ENCODE measurements at places on chromosomes 2 and 18.

DNA sequence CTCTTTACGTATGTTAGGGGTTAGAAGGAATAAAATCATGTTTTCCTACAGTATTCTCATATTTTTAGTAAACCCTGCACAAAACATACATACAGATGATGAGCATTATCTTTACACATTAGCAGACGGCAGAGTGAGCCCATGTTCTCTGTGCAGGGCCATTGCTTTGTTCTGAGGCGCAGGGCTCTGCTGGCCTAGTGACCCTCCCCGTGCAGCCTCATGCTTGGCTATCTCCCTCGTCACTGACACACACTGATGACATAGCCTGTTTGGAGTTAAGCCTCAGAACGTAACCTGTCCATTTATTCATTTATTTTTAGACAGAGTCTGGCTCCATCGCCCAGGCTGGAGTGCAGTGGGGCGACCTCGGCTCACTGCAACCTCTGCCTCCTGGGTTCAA lies 115.9 kb upstream of the FOSL2 start:
- no peak for DNase-seq

DNA sequence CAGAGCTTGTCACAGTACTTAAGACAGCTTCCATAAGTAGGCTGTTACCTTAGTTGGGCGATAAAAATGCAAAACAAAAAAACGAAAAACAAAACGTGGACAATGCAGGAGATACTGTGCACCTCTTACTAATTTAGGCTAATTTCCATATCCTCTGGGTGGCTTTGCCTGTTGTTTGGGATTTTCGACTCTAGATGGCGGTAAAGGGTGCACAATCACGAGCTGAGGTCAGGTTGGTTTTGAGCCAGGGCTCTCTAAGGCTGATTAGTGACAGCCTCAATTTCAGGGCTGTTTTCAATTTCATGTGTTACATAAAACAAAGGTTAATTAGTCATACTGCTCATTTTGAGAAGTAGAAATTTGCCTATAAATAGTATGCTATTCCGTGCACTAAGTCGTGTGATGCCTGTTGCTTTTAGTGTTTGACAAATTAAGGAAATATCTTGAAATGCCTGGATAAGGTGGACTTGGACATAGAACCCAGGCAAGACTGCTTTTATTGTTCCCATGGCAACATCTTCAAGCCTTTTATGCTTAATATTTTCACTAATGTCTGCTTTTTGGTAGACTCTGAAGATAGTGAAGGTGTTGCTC lies 493.1 kb downstream of the SOCS6 start:
- peak; percentile 38 for DNase-seq

DNA sequence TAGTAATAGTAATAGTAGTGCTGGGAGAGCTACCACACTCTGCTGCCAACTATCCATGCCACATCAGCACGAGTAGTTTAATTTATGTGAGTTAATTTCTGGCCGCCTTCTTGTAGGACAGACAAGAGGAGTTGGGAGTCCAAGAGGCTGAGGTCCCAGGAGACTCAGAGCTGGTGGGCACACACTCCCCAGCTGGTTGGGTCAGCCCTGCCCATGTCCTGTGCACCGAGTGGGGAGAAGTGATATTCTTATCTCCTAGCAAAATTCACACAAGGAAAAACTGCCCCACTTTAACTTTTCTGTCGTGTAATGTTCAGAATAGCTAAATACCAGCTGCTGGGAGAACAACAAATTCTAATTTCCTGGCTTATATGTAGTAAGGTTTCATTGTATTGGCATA lies 15.2 kb upstream of the MAP4K4 start:
- no peak for DNase-seq

DNA sequence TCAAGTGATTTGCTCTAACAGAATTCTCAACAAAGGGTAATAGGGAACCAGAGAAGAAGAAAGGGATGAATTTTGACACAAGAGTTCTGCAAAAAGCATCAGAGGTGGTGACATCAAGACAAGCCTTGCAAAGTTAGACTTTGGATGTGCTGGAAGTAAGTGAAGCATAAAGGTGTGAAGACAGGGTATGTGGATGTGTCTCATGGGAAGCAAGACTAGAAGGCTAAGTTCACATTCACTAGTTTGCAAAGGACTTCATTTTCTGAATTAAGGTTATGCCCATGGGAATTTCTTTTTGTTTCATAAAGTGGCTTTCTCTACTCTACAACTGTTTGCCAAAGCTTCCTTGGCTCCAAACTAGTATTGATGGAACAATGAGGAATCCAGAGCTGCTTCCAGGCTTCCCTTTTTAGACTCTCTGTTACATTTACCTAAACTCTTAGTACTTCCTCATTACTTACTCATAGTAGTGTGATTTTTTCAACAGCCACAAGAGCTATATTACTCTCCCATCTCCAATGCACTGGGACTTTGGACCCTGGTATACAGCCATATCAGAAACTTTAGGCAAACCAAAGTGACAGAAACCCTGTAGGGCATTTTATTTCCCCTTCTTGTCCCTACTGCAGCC lies 21.1 kb upstream of the IHH start:
- DNase-seq = peak; percentile 46

- DNase-seq = no peak
Measured at GRCh38 chr2:21103274-21103891, 20.4 kb upstream of the TDRD15 start.

GRCh38 chr2:235523486-235524150 lies 29.8 kb downstream of the AGAP1 start:
- DNase-seq = no peak

GRCh38 chr2:134626781-134627180 lies 92.0 kb downstream of the TMEM163 start:
- no peak for DNase-seq

DNA sequence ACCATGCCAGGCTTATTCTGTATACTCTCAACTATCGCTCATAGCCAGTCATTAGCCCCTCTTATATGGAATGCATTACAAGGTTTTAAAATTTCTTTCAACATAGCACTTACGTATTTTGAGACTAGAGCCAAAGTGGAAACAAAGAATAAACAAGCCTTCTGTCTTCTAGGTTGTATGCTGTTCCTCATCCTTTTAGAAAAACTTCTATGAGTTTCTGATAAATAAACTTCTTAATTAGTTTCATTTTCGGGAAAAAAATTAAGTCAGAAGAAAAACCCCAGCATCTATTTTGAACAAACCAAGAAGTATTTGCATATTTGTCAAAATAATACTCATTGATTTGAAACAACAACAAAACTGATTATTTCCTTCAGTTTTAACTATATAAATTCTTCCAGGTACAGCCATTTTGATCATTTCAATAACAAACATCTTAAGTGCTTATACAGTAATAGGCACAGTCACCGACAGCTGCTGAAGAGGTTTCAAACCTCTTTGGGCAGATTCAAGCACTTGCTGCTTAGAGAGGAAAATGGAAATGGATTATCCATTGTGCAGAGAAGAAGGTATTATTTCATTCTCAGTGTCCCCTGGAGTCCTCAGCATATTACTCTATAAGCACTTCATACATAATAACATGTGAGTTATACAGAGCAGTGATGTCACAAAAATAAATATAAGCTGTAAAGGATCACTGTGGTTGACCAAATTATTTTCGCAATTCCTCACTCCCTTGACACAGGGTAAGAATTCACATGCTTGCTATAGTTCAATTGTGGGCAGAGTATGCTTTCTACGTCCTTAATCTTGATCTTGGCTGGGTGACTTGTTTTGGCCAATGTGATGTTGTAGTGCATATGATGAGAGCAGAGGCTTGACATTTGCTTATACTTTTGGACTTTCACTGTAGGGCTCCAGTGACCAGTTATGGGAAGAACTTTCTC lies 833.8 kb downstream of the TRIB2 start:
- DNase-seq = no peak

DNA sequence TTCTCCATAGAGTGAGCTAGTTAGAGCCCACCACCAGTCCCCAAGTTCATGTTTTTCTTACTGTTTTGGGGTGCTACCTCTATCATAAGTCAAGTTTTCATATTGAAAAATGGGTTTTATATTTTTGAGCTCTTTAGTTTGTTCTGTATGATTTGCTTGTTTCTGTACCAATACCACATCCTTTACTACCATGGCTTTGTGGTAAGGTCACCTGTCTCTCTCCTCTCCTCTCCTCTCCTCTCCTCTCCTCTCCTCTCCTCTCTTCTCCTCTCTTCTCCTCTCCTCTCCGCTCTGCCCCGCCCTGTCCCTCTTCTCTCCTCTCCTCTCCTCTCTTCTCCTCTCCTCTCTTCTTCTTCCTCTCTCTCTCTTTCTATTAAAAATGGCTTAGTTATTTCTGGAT lies 22.1 kb upstream of the LBH start:
- DNase-seq = no peak

DNA sequence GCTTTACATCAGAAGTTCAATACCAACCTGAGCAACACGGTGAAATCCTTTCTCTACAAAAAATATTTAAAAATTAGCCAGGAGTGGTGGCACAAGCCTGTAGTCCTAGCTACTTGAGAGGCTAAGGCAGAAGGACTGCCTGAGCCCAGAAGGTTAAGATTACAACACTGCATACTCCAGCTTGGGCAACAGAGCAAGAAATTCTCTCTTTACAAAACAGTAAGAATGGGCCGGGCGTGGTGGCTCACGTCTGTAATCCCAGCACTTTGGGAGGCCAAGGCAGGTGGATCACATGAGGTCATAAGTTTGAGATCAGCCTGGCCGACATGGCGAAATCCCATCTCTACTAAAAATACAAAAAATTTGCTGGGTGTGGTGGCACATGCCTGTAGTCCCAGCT lies 113.2 kb downstream of the USP34 start:
- peak; percentile 54 for DNase-seq

DNA sequence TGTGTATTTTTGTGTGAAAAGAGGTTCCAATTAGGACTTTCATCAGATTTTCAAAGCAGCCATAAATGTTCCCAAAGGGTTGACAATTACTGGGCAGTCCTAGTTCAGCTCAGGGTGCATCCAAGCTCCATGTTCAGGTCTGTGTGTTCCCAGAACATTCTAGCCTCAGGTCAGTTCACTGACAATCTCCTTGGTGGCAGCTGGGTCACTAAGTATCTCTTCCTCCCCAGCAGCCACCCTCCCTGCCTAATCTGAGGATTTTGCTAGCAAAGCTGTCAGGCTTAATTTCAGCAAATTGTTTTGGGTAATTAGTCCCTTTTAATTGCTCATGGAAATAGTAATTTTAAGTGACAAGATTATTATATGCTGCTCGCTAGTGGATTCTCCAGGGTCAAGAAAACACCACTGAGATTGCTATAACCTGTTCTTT lies 29.8 kb downstream of the UPP2 start:
- no peak for DNase-seq

DNA sequence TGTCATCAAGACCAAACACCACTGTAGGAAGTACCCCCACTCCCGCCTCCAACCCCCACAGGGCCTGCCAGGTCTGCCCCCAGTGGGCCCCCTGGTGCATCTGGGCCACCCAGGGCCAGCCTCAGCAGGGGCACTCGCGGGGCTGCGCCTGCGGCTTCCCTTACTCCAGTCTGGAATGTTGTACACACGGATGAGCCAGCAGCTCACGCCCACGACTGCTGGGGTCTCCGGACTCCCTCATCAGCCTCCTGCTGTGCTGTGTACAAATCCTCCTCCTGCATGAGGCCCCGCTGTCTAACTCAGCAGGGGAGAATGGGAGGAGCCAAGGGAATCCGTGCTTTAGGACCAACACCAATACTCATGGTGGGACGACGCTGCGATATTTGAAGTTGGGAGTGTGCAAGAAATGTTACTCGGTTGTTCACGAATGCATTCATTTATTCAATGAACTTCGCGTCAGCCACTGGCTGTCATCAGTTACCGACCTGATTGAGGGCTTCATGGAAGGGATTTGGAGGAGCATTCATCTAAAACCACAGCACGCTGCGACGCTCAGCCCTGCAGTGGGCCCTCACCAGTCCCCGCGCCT lies 654 bp upstream of the ASB1 start:
- no peak for DNase-seq

DNA sequence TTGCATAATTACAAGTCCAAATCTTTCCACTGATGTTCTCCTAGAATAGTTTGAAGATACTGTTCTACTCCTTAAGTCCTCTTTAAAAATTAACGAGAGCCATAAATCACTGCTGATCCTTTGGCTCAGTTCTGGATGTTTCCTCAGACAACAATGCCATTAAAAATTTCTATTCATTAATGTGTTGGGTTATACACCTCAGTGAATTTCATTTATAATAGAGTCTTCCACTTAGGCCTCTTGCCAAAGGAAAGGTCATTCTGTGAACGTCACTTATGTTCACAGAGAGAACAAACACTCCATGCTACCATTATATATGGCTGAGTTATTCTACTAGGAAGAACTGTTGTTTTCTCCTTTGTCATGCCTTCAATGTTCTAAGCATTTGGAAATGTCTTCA lies 1472.3 kb upstream of the CELF4 start:
- no peak for DNase-seq

DNA sequence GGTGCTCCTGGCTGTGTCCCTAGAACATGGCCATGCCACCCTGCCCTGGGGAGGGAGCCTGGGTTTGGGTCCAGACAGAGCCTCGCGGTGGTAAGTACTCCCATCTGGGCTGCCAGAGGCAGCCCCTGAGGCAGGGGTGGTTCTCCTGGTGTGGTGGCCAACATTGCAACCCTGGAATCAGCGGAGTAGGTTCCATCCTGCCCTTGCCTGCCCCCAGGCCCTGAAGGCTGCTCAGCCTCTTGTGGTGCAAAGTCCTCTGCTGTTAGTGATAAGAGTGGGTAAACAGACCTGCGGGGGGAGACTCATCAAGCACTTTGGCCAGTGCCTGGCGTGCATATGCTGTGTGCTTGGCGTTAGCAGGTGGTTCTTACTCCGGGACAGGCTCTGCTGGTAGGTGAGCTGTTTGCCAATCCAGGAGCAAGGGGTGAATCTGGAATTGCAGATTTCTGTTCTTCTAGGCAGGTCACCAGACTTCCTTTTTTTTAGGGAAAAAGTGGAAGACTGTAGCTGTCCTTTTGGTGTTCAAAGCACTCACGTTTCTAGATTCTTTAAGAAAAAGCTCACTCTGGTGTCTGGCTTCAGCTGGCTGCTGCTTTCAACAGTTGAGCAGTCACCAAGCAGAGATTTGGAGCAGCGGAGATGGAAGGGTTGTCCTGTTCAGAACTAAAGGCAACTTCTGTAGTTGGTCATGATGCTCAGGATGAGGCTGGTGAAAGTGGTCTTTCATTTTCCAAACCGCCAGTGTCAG lies 3.2 kb downstream of the CNNM3 start:
- no peak for DNase-seq

- no peak for DNase-seq
Measured at GRCh38 chr2:51960841-51961335, 929.0 kb upstream of the NRXN1 start.

GRCh38 chr2:169302364-169302763 lies 60.0 kb downstream of the LRP2 start:
- no peak for DNase-seq

- DNase-seq = no peak
Measured at GRCh38 chr2:70842401-70842800, 6.8 kb upstream of the CD207 start.

GRCh38 chr2:96788442-96789244 lies 27.4 kb upstream of the CNNM3 start:
- no peak for DNase-seq

- no peak for DNase-seq
Measured at GRCh38 chr2:205771666-205772065, 89.4 kb downstream of the NRP2 start.

DNA sequence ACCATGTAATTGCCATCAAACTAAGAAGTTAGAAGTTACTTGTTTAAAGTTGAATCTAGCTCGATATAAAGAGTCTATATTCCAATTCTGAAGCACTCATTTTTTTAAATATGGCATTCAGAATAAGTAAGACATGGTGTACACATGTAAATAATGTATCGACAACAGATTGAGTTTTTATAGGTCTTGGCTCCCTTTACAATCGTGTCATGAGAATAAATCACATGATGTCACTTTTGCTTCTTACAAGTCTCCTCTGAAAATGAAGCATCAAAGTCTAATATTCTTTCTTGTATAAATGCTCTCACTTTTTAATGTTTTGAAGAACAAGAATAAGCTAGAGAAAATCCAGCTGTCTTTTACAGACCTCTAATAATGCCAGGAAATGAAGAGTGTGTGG lies 33.1 kb downstream of the LRP1B start:
- DNase-seq = no peak
